EL (cell line): ENCODE measurements at places on chromosomes 1 and 21.

GRCh38 chr1:117608758-117609157, 2.9 kb downstream of the TENT5C start:
- no peak for DNase-seq

GRCh38 chr21:31092832-31093625, 54.8 kb upstream of the KRTAP19-8 start:
- no peak for DNase-seq

- no peak for DNase-seq
These were observed 40.3 kb downstream of the ACP6 start for GRCh38 chr1:147630022-147630421.

GRCh38 chr1:95208876-95209275, 25.1 kb upstream of the RWDD3 start:
- no peak for DNase-seq

GRCh38 chr1:32413507-32414185, 19.4 kb upstream of the BSDC1 start:
- peak; percentile 73 for DNase-seq

DNA sequence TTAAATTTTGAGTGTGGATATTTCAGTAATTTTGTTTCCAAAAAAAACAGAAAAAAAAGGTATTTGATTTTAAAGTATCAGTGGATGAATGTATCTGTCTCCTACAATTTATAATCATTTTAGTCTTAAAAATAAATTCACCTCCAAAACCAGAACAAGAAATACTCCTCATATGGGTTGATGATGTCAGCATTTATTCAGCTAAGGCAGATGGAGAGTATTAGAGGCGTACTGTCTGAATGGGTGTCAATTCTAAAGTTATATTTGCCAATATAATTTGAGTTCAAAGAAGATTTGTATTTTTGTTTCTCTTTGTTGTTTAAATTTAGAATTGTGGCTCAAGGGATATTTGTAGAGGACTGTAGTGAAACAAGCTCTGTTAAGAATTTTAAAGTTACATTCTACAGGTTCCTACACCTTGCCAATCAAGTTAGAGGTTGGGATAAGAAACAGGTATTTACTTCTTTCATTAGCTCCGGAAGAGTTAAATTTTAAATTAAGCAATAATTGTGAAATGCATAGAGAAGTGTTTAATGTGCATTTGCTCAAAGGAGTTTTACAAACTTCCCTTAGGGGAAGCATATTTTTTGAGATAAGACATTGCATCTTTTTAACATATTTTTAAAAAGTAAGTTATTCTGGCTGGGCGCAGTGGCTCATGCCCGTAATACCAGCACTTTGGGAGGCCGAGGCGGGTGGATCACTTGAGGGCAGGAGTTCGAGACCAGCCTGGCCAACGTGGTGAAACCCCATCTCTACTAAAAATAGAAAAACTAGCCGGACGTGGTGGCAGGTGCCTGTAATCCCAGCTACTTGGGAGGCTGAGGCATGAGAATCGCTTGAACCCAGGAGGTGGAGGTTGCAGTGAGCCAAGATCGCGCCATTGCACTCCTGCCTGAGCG, 1.2 kb downstream of the PLA2G4A start:
- no peak for DNase-seq

- DNase-seq = no peak
These were observed 91.6 kb downstream of the ABCA4 start for GRCh38 chr1:94029130-94029993.

DNA sequence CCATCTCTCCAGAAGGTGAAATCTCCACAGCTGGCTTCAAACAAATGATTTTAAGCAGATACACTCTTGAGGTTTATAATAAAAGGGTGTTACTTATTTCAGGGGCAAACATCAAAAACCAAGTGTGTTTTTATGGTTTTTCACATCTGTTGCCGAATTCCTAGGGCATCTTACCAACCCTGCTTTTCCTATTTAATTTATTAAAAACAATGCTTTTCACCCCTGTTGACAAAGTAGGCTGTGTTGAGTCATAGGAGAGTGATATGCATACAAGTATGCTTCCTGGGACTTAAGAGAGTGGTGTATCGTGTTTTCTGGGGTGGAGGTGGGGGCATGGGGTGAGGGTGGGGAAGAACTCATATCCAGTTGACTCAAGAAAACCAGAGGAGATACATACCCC, 29.3 kb upstream of the IL20 start:
- no peak for DNase-seq
